Mesothelial cell of epicardium (in vitro differentiated cells): ENCODE measurements at places on chromosomes 1 and 21.

- DNase-seq, result no peak
These were observed 159.2 kb downstream of the PIGK start for GRCh38 chr1:77060000-77060399.

DNA sequence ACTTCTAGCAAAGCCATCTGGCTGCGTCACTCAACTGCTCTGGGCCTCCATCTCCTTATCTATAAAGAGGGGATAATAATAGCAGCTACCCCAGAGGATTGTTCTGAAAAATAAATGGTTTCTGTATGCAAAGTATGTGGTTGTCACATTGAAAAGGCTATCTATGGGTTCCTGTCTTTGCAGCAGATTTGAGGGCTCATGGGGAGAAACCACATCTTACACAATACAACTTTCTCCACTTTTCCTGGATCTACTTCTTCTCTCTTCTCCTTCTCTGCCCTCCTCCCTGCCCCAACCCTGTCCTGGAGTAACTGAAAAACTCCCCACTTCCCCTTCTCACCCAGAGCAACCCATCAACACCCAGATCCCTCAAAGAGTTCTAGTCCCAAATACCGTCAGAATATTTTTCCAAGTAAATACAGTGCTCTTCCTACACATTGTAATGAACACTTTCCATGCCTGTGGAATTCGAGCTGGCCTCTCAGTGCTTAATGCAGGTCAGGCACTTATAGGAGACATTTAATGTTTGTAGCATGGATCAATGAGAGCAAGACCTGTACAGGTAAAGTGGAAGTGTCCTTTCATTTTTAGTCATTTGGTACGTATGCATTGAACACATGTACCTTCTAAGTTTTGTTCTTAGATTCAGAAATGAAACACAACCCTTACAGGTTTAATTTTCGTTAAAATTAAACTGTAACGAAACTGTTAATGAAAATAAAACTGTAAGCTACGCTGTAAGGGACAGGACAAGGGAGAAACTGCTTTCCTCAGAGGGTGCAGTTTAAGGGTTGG lies 131.9 kb downstream of the AK5 start:
- DNase-seq, result no peak

DNA sequence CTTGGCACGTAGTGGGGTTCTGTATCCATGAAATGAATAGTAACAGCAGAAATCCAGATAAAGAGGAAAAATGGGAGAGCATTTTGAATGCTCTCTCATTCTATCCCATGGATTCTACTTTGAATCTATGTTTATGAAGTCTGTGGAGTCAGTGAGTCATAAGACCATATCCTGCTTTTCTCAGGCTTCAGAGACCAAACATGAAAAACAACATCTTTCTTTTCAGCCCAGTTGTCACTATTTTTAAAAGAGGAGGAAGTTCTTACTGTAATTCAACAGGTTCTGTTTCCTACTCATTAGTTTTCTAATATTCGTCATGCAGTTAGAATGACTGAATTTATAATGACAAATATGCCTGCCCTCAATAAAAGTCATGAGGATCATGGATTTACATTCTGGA lies 39.4 kb upstream of the CD55 start:
- no peak for DNase-seq

DNA sequence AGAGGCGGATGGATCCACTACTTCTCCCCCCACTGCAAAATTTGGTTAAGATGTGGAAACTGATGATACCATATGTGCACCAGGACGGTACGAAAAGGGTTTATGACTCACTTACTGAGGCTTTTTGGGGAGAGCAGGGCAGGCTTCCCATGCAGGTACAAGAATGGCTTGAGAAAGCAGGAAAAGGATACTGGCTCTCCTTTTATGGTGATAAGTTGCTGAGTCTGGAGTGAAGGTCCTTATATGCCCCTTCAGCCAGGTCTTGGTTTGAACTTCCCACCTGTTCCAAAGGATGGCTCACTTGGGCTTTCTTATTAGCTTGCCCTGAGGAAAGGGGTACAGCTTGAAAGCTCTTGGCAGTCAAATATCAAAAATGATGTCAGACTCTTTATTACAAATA lies 23.1 kb downstream of the MPZL1 start:
- DNase-seq, result no peak

GRCh38 chr1:206551986-206552326 lies 44.6 kb downstream of the RASSF5 start:
- DNase-seq, result no peak

GRCh38 chr1:29831500-29832117 lies 595.3 kb downstream of the PTPRU start:
- no peak for DNase-seq

GRCh38 chr1:241799416-241799815 lies 48.6 kb upstream of the EXO1 start:
- DNase-seq, result no peak

- no peak for DNase-seq
These were observed 6.4 kb downstream of the FOXD2 start for GRCh38 chr1:47444297-47444561.

DNA sequence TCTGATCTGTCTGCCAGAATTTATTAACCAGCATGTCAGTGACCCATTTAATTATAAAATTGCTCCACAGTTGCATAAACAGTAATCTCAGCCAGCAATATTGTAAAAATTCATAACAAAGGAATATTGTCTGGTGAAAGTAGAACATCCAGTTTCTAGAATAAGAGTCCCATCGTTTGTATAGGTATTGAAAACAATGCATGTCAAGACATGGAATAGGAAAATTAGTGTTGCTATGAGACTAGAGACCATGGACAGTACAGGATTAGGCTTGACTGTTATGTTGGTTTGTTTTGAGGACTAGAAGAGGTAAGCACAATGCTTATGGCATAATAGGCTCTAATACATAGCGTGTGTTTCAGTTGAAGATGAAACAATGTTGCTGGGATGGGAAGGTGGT lies 37.1 kb downstream of the ATF6 start:
- no peak for DNase-seq

GRCh38 chr1:36182734-36183133 lies 26.8 kb downstream of the MAP7D1 start:
- no peak for DNase-seq

- DNase-seq, result no peak
These were observed 5.9 kb upstream of the TTC4 start for GRCh38 chr1:54709547-54710292.

DNA sequence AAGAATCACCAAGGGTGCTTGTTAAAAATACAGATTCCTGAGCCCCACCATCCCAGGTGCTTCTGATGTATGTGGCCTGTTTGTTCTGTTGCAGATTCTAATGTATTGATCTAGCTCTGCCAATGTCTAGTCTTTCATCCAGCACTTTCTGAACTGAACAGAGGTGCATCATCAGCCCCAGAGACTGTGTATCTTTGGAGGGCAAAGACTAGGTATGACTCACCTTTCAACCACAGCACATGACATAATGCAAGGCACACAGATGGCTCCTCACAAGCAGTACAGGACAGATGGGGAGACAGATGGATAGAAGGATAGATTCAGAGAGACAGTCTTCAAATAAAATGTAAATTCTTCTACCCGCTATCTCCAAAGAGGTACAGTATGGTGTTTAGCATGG lies 32.3 kb downstream of the CD58 start:
- DNase-seq, result no peak

- DNase-seq, result no peak
These were observed 55.0 kb downstream of the S1PR1 start for GRCh38 chr1:101291562-101292380.

- DNase-seq, result no peak
These were observed 23.1 kb upstream of the DYNLT5 start for GRCh38 chr1:66729119-66729518.

GRCh38 chr1:91768786-91769725 lies 116.9 kb downstream of the TGFBR3 start:
- no peak for DNase-seq

DNA sequence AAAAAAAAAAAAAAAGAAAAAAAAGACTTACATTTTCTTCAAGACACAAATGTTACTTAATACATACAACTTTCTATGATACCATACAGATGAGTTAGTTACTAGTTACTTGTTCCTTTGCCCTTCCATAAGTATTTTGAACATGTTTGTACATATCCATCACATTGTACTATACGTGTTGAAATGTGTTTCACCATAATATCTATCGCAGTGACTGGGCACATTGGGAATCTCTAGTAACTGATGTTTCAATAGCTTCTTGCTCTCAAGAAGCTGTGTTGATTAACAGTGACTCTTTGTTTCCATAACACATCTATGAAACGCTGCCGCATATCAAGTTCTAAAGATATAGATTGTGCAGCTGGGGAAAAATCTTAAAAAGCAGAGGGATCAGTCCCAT lies 42.9 kb downstream of the KLHL20 start:
- DNase-seq, result no peak

GRCh38 chr1:41314376-41315145 lies 46.7 kb upstream of the FOXO6 start:
- no peak for DNase-seq

DNA sequence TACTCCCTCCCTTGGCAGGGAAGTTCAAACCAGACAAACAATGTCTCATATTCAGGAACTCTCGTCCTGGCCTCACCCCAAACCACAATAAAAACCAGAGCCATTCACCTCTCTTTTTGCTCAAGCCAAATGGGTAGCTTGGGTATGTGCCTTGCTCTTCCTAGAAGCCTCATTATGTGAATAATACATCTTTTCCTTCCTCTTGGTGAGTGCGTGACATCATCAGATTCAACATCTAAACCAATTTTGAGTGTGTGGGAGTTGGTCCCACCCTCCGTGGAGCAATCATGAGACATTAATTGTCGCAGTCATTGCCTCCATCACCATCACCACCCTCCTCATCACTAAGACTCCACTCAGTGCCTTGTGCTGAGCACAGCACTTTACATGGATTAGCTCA lies 482.9 kb downstream of the PTPRU start:
- no peak for DNase-seq

- no peak for DNase-seq
These were observed 11.8 kb upstream of the TMEM39B start for GRCh38 chr1:32060914-32061313.

DNA sequence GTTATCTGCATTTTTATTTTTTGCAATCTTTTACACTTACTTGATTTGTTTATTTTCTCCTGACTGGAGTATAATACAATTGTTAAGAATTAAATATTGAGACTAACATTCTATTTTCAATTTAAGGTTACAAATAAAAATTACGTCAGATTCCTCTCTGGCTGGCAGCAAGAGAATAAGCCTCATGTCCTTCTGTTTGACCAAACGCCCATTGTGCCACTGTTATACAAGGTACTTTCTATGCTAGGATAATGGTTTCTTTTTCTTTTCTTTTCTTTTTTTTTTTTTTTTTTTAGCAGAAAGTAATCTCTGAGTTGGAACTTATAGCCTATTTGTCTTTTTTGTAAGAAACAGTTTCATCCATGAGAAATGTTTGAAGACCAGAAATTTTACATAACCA lies 20.0 kb downstream of the DNAJC16 start:
- no peak for DNase-seq

DNA sequence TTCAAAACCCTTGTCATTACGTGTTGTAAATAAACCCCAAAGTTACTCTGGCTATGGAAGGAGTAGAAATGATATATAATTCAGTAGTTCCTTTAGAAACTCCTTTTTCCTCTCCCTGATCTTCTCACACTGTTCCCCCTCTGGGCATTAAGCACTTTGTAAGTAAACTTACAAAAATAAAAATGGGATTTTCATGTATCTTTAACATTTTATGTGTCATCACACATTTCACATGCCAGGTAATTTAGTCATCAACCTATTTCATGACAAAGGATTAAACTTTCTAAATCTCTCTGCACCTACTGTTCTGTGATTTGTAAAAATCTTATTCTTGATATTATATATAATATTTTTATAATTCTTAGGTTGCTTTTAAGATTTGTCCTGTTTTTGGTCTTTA lies 176.9 kb downstream of the NEK7 start:
- DNase-seq, result no peak

DNA sequence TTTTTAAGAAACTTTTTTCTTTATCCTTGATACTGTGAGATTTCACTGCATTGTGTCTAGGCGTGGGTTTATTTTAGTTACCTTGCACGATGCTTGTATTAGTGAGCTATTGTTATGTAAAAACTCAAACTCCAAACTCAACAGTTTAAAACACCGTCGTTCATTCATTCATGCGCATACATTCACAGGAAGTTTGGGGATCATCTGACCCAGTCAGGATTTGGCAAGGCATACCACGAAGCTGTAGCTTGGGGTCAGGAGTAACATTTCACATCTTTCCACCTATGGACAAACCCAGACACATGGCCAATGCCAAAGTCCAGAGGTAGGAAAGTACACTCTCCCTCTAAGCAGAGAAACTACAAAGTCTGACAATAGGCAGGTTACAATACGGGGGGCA lies 324.6 kb upstream of the CHRM3 start:
- no peak for DNase-seq

DNA sequence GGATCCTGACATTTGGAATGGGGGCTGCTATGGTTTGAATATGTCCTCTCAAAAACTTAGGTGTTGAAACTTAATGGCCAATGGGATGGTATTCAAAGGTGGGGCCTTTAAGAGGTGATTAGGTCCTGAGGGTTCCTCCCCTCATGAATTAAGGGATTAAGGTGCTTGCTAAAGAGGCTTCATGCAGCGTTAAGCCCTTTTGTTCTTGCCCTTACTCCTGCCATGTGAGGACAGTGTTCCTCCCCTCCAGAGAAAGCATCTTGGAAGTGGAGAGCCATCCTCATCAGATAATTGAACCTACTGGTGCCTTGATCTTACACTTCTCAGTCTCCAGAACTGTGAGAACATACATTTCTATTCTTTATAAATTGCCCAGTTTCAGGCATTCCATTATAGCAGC lies 146.6 kb downstream of the KCNJ6 start:
- DNase-seq, result no peak

DNA sequence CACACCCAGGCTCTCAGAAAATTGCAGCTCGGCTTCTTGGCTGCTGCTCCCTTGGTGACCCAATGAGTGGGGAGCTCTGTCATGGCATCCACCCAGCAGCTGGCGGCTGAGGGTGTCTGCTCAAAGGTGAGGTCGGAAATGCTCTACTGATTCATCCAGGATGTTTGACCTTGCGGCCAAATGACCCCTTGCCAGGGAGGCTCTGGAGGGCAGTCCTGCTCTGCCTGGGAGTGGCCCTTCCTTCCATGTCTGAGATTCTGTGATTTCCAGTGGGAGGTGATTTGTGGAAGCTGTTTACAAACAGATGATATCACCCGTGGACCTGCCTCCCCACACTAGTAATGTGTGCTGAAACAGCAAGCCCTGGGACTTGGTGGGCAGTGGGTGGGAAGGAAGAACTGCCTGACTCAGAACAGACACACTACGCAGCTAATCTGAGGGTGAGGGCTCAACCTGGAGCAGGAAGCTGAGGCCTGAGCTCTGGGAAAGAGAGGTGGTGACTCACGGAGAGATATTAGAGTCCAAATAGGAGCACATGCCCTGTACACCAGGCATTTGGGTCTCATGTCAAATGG lies 3.0 kb downstream of the CRCT1 start:
- DNase-seq, result no peak
